H9 (cell line): ENCODE measurements at places on chromosomes 2 and 18. TPM values are rescaled to one million over a fixed set of nuclear protein-coding genes. Genes with fewer than 3 reads are reported as not detected.

Gene TEKT4
- not detected in 2 replicates for total RNA-seq

Gene RAB6D
- 0.18 TPM in 1 of 2 replicates, not detected in the other for total RNA-seq

Gene VSNL1
- total RNA-seq: 9.2 and 9.9 TPM in 2 replicates

Gene ATP8B1
- total RNA-seq: 0.53 and 1.1 TPM in 2 replicates

Gene BOK
- total RNA-seq: 33.9 and 35.6 TPM in 2 replicates

- H3K27me3 ChIP-seq: no peaks in the 10 kb centered on the region
- no peak overlapping the region for H3K4me3 ChIP-seq
- no peak overlapping the region for H3K27ac ChIP-seq
- no peaks in the 10 kb centered on the region for H3K4me1 ChIP-seq
- DNase-seq: no peak
Observed at GRCh38 chr2:202337151-202337550, 39.0 kb upstream of the BMPR2 start.

- H3K27me3 ChIP-seq: no peaks in the 10 kb centered on the region
- DNase-seq: no peak
- no peak overlapping the region for H3K4me3 ChIP-seq
- no peaks in the 10 kb centered on the region for H3K4me1 ChIP-seq
Observed at GRCh38 chr18:12079491-12080237, 14.0 kb upstream of the ANKRD62 start.

- H3K4me3 ChIP-seq: no peak overlapping the region
- DNase-seq: no peak
- no peaks in the 10 kb centered on the region for H3K4me1 ChIP-seq
- no peaks in the 10 kb centered on the region for H3K27me3 ChIP-seq
Observed at GRCh38 chr2:19547321-19547720, 188.9 kb upstream of the OSR1 start.

DNA sequence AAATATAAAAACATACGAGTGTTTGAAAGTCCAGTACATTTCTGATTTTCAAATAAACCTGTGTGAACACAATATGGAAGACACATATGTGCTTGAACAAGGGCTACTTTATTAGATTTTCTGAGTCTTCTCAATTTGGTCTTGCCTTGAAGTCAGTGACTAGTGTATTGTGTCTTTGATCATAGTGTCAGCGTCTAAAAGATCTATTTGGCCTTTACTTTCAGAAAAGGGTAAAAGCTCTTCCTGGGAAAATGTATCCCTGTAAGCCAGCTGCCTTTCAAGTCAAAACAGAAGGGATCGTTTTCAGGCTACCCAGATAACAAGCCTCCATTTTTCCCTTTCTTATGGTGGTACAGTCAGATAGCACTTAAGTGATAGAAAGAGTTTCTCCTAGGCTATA, 471.9 kb downstream of the CMPK2 start:
- H3K4me3 ChIP-seq: no peak overlapping the region
- 0 out of 2 replicates have a peak, but pooled peaks cover 1% of the 10 kb centered on the region for H3K4me1 ChIP-seq
- DNase-seq: no peak

- peaks cover 12% of the 10 kb centered on the region for H3K36me3 ChIP-seq
- no peak overlapping the region for H3K4me3 ChIP-seq
- H3K27me3 ChIP-seq: no peaks in the 10 kb centered on the region
Observed at GRCh38 chr2:67400560-67401485, 3.7 kb downstream of the ETAA1 start.

DNA sequence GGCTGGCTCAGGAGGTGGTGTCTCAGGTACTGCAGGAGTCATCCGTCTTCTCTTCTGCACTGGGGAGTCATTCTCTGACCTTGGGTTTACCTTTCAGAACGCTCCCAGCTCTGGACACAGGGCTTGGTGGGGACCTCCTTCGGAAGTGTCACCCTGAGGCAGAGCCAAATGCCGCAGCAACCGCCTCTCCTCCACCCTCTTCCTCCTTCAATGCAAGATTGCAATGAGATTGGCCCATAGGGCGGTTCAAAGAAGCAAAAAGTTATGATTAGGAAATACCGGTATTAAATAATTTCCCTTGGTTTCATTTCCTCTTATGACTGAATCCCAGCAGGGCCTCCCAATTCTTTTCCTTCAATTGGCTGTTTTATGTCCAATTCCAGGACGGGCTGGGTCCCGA, 178.8 kb downstream of the ACKR3 start:
- H3K4me1 ChIP-seq: no peaks in the 10 kb centered on the region
- DNase-seq: no peak
- H3K27ac ChIP-seq: no peak overlapping the region

GRCh38 chr18:65124633-65125032, 626.2 kb upstream of the CDH7 start:
- H3K27ac ChIP-seq: no peak overlapping the region
- no peaks in the 10 kb centered on the region for H3K27me3 ChIP-seq
- no peak for DNase-seq

GRCh38 chr18:28095631-28096030, 81.3 kb downstream of the CDH2 start:
- H3K27me3 ChIP-seq: no peaks in the 10 kb centered on the region
- no peaks in the 10 kb centered on the region for H3K36me3 ChIP-seq
- DNase-seq: no peak
- H3K4me3 ChIP-seq: no peak overlapping the region
- H3K4me1 ChIP-seq: no peaks in the 10 kb centered on the region

- no peaks in the 10 kb centered on the region for H3K27me3 ChIP-seq
- no peak overlapping the region for H3K27ac ChIP-seq
Observed at GRCh38 chr2:176461098-176461808, 192.0 kb downstream of the MTX2 start.

DNA sequence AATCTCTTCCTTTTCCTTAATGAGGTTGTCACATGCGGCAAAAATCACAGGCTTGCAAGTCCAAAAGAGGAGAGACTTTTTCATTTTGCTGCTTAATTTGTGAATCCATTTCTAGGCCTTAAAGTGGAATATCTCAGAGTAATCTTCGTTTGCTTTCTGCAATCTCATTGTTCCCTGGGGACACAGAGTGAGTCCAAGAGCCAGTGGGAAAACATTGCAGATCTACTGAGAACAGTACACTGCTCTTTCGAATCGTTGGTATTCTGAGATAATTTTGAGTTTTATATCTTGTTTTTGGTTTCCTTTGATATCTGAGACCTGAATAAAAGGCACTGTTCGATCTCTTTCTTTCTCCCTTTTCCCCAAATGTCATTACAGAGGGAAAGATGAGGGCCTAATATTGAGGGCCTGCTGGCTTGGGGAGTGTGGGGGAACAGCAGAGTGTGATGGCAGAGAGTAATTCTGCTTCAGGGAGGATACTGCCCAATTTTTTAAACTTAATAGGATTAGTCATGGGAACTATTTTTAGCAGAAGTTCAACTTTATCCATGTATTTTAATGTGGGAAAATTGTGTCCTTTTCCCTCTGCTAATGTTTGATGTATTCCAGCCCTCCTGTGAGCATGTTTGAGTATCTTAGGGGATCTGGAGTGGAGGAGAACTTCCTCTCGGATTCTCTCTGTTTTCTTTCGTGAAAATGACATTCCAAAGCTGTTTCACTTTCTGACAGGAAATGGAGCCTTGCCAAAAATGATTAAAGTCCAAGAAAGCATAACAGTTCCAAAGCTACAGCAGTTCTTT, 418.2 kb upstream of the ZEB2 start:
- no peaks in the 10 kb centered on the region for H3K36me3 ChIP-seq
- no peak for DNase-seq
- H3K27me3 ChIP-seq: no peaks in the 10 kb centered on the region; the same call in 1 of the 2 replicates
- no peak overlapping the region for H3K4me3 ChIP-seq
- no peak overlapping the region for H3K27ac ChIP-seq
- no peaks in the 10 kb centered on the region; the same call in 1 of the 2 replicates for H3K4me1 ChIP-seq

- 0 out of 2 replicates have a peak, but pooled peaks cover 2% of the 10 kb centered on the region for H3K4me1 ChIP-seq
- H3K27me3 ChIP-seq: peaks cover 86% of the 10 kb centered on the region
- H3K27ac ChIP-seq: no peak overlapping the region
- peak overlapping the region; percentile 79 for H3K4me3 ChIP-seq
- no peaks in the 10 kb centered on the region for H3K36me3 ChIP-seq
- no peak for DNase-seq
Observed at GRCh38 chr18:22167091-22167470, 2.3 kb upstream of the GATA6 start.

DNA sequence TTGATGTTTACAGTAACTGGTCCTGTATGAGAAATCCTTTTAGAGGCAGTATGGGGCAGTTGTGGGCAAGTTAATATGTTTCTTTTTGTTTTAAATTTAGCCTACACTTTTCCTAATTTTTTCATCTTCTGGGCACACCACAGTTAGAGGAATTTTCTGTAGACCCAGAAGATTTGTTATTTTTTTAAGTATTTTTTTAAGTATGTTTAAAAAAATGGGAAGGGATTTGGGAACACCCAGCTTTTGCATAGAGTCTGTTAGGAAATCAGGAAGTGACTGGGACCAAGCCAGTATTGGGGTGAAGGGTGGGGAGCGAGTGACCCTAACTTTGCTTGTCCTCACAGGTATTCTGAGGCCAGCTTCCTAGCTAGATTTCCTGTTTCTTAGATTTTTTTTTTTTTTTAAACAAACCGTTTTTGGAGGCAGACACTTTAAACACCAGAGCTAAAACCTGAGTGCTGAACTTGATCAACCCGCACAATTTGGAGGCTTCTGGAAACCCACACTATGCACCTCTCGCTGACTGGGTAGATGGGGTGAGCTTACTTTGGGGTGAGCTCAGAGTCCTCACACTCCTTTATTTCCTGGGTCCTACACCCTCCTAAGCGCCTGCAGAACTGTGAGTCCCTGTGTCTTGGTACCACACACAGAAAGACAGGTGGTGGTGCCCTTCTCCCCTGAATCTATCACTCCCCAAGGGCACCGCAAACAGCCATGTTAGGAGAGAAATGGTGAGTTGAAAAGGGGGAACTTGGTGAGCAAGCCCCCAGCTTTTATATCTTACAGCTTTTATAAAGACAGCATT, 5.2 kb downstream of the GATA6 start:
- DNase-seq: no peak
- no peak overlapping the region for H3K27ac ChIP-seq
- no peaks in the 10 kb centered on the region for H3K36me3 ChIP-seq
- no peaks in the 10 kb centered on the region for H3K4me1 ChIP-seq
- H3K4me3 ChIP-seq: no peak overlapping the region

- DNase-seq: no peak
- H3K27me3 ChIP-seq: no peaks in the 10 kb centered on the region
- peaks cover 26% of the 10 kb centered on the region for H3K36me3 ChIP-seq
- no peak overlapping the region for H3K27ac ChIP-seq
Observed at GRCh38 chr2:148969659-148970061, 68.8 kb upstream of the LYPD6B start.

GRCh38 chr2:25251422-25252273, 83.3 kb upstream of the POMC start:
- H3K27ac ChIP-seq: no peak overlapping the region
- DNase-seq: peak; percentile 60
- H3K4me1 ChIP-seq: peaks cover 11% of the 10 kb centered on the region
- peak overlapping the region; percentile 94 for H3K4me3 ChIP-seq
- H3K27me3 ChIP-seq: no peaks in the 10 kb centered on the region

GRCh38 chr2:112997151-112997550, 8.1 kb upstream of the IL36A start:
- H3K4me1 ChIP-seq: no peaks in the 10 kb centered on the region
- DNase-seq: no peak
- no peaks in the 10 kb centered on the region for H3K36me3 ChIP-seq
- no peak overlapping the region for H3K27ac ChIP-seq
- no peaks in the 10 kb centered on the region for H3K27me3 ChIP-seq
- no peak overlapping the region for H3K4me3 ChIP-seq

- H3K4me1 ChIP-seq: no peaks in the 10 kb centered on the region
- H3K27ac ChIP-seq: no peak overlapping the region
- no peaks in the 10 kb centered on the region for H3K36me3 ChIP-seq
- no peak for DNase-seq
Observed at GRCh38 chr2:189177251-189177840, 2.2 kb downstream of the COL5A2 start.

DNA sequence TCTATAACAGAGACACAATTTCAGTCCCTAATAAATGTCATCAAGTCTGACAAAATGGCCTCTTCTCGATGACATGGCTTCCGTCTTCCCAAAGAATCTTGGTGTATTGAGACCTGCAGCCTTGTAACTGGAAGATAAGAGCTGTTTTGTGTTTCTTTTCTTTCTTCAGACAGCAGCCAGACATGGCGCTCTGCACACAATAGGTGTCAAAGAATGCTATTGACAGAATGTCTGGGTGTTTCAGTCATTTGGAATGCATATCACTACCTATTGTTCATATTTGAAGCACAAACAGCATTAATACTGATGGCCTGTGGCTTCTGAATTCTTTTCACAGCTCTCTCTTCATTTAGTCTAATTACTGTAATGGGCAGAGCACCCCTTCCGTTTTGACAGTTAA, 344.8 kb downstream of the RPRM start:
- no peaks in the 10 kb centered on the region for H3K36me3 ChIP-seq
- H3K27me3 ChIP-seq: no peaks in the 10 kb centered on the region
- H3K4me1 ChIP-seq: no peaks in the 10 kb centered on the region
- H3K27ac ChIP-seq: no peak overlapping the region
- no peak overlapping the region for H3K4me3 ChIP-seq

GRCh38 chr18:34659579-34660517, 50.2 kb upstream of the DTNA start:
- H3K36me3 ChIP-seq: no peaks in the 10 kb centered on the region
- peak; percentile 85 for DNase-seq
- peaks cover 18% of the 10 kb centered on the region for H3K4me1 ChIP-seq
- peak overlapping the region; percentile 100 for H3K27ac ChIP-seq
- H3K27me3 ChIP-seq: no peaks in the 10 kb centered on the region

- no peaks in the 10 kb centered on the region for H3K27me3 ChIP-seq
- H3K36me3 ChIP-seq: peaks cover 8% of the 10 kb centered on the region
- H3K27ac ChIP-seq: no peak overlapping the region
- H3K4me3 ChIP-seq: no peak overlapping the region
Observed at GRCh38 chr2:224400886-224401632, 848 bp downstream of the FAM124B start.

GRCh38 chr2:40189881-40190280, 262.0 kb downstream of the SLC8A1 start:
- H3K27me3 ChIP-seq: no peaks in the 10 kb centered on the region
- H3K36me3 ChIP-seq: no peaks in the 10 kb centered on the region
- no peak overlapping the region for H3K4me3 ChIP-seq
- H3K27ac ChIP-seq: no peak overlapping the region

DNA sequence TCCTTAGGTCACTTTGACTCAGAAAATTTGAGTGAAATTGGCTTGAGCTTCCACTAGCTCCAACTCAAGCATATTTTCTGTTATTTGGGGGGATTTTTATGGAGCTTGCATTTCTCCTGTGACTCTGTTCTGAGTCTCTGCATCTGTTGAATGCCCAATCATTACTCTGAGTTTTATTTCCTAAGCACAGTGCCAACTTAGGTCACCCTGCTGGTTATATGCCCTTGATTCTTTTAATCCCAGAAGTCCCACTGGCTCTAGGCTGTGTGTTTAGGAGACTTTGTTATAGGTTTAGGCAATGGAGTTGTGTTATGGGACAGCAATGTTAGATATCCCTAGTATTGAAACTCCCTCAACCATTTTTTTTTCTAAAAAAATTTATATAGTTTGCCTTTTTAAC, 198.2 kb upstream of the DTNA start:
- no peaks in the 10 kb centered on the region for H3K27me3 ChIP-seq
- peaks cover 33% of the 10 kb centered on the region for H3K36me3 ChIP-seq
- no peak for DNase-seq
- H3K27ac ChIP-seq: no peak overlapping the region
- H3K4me3 ChIP-seq: no peak overlapping the region
- H3K4me1 ChIP-seq: peaks cover 4% of the 10 kb centered on the region
